ENCODE measurements at places on chromosomes 4 and X.

GRCh38 chrX:149527705-149528104 is 13.1 kb upstream of the EOLA1 start:
- DNase-seq: no peak

- DNase-seq: no peak
Observed at GRCh38 chrX:107560980-107561379, 67.3 kb upstream of the PRPS1 start.

DNA sequence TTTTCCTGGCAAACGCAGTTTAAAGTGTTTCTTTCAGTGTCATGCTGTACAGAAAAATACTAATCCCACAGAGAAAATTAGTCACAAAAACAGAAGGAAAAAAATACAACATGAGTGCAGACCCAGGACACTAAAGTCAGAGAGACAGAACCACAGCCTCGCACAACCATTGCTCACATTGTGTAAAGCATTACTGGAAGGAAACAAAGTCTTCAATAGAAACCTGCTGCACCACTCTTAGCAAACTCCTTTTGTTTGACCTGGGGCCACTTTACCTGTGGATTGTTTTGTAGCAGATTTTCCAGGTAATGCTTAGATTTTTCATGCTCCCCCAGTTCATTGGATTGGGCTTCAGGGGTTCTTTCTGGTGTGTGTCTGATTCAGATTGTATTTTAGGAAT is 131.8 kb upstream of the TMLHE start:
- no peak for DNase-seq

DNA sequence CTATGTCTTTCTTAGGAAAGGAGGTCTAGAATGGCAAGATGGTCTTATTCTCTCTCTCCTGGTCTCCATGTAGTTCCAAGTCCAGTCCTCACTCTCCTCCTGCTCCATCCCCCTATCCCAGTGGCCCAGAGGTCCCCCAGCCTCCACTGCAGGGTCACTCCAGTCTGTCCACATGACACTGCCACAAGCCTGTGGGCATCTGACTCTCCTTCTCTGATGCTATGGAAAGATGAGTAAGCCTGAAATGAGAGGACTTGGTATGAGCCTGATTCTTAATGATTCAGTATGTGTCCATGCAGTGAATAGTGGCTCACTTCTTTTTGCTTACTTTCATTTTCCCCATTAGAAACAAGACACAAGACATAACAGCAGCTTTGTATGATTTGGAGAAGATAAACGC is 516.8 kb upstream of the ADGRL3 start:
- no peak for DNase-seq

- DNase-seq: peak; percentile 4
Observed at GRCh38 chrX:119573840-119574393, 446 bp upstream of the UBE2A start.

- DNase-seq: no peak
Observed at GRCh38 chr4:189780391-189780790, 160.3 kb upstream of the FRG1 start.

- DNase-seq: no peak
Observed at GRCh38 chrX:72080150-72080549, 51.6 kb downstream of the RTL5 start.

GRCh38 chr4:6765703-6766102 is 16.8 kb upstream of the KIAA0232 start:
- no peak for DNase-seq

DNA sequence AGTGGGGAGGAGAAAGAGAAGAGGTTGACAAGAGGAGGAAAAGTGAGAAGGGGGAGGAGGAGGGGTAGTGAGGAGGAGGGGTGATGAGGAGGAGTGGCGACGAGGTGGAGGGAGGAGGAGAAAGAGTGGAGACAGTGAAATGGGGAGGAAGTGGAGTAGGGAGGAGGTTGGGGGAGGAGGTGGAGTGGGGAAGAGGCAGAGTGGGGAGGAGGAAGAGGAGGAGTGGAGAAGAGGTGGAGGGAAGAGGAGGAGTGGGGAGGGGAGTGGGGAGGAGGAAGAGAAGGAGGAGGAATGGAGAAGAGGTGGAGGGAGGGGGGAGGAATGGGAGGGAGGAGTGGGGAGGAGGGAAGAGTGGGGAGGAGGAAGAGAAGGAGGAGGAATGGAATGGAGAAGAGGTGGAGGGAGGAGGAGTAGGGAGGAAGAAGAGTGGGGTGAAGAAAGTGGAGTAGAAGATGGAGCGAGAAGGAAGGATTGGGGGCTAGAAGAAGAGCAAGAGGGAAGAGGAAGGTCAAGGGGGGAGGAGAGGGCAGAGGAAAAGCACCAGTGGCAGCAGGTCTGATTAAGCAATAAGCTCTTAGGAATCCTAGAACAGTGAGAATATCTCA is 50.0 kb upstream of the MTNR1A start:
- no peak for DNase-seq

DNA sequence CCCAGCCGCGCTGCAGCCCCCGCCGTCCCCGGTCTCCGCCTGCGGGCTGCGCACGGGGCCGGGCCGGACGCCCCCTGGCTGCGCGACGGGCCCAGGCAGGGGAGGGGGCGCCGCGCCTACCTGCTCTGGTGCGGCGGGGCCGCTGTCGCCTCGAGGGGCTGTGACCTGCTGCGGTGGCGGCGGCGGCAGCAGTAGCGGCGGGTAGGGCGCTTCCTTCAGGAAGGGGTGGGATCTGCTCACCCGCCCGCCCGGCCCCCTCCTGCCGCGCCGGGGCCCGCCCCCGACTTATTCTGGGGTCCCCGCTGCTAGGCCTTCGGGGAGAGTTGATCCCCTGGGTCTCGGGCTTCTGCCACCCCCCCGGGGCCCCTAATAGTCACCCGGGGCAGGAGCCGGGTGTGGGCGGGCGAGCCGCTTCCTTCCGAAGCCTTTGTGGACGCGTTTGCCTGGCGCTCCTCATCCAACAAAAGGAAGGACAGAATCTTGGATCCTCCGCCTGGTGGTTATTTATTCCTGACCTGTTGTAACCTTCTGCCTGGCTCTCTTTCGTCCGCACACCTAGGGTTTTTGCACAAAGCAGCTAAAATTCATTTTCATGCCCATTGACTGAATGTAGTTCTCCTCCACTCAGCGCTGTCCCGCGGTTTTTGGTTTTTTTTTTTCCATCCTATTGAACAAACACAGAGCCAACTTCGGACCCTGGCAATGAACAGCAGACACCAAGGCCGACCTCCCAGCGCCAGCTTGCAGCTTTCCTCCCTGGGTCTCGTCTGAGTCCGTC is at the start of gene TMEM150C:
TSS of gene TMEM150C (minus strand) at position 203 of the 778 bp plus-strand sequence. CDS start 57,331 bp downstream, outside the sequence.
- peak; percentile 16 for DNase-seq

- DNase-seq: no peak
Observed at GRCh38 chrX:148763896-148764295, 263.5 kb downstream of the AFF2 start.

GRCh38 chr4:70829492-70829891 is 10.2 kb downstream of the GRSF1 start:
- no peak for DNase-seq

- no peak for DNase-seq
Observed at GRCh38 chr4:118367872-118368271, 15.1 kb upstream of the PRSS12 start.

DNA sequence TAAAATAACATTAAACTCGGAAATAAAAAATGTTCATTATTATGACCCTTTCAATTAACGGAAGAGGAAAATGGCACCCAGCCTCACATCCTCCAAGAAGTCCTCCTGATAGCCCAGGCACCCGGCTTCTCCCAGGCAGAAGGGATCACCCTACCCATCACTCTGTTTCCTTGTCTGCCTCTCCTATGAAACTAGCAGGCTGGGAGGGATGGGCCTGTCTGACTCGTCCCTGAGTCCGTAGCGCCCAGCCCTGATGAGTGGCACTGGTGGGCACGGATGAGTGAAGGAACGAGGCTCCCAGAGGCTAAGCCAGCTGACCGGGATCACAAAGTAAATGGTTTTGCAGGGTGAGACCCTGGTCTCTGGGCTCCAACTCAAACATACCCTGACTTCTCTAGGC is 28.6 kb upstream of the KIAA0232 start:
- no peak for DNase-seq

DNA sequence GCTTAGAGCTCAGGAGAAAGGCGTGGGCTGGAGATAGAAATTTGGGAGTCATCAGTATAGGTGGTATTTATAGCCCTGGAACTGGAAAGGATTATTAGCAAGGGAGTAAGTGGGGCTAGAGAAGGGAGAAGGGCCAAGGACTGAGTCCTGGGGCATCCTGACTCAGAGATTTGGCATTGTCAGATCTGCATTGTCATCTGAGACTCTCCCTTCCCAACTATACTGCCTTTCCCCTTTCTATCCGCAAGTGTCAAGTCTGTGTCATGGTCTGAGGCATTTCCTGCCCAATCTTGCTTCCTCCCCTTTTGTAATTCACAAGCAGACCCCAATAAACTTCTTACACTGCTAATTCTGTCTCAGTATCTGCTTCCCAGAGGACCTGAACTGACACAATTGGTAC is 24.4 kb upstream of the SLC25A43 start:
- peak; percentile 18 for DNase-seq

- DNase-seq: no peak
Observed at GRCh38 chr4:3868211-3869173, 102.3 kb downstream of the ADRA2C start.

- no peak for DNase-seq
Observed at GRCh38 chr4:33512397-33512796, 2731.9 kb downstream of the ARAP2 start.

- DNase-seq: no peak
Observed at GRCh38 chr4:56468097-56468422, 643 bp downstream of the SRP72 start.

- no peak for DNase-seq
Observed at GRCh38 chrX:149807747-149808458, 26.2 kb downstream of the MAGEA9 start.

- no peak for DNase-seq
Observed at GRCh38 chr4:66590488-66591215, 920.4 kb upstream of the EPHA5 start.

- no peak for DNase-seq
Observed at GRCh38 chrX:108123591-108124366, 32.2 kb downstream of the ATG4A start.

GRCh38 chrX:87805829-87806490 is 288.4 kb downstream of the KLHL4 start:
- DNase-seq: no peak

- DNase-seq: no peak
Observed at GRCh38 chr4:117610706-117611308, 423.5 kb upstream of the NDST3 start.

- no peak for DNase-seq
Observed at GRCh38 chr4:6230827-6231662, 30.7 kb upstream of the JAKMIP1 start.

GRCh38 chr4:27915822-27916221 is 1055.2 kb downstream of the STIM2 start:
- DNase-seq: no peak

DNA sequence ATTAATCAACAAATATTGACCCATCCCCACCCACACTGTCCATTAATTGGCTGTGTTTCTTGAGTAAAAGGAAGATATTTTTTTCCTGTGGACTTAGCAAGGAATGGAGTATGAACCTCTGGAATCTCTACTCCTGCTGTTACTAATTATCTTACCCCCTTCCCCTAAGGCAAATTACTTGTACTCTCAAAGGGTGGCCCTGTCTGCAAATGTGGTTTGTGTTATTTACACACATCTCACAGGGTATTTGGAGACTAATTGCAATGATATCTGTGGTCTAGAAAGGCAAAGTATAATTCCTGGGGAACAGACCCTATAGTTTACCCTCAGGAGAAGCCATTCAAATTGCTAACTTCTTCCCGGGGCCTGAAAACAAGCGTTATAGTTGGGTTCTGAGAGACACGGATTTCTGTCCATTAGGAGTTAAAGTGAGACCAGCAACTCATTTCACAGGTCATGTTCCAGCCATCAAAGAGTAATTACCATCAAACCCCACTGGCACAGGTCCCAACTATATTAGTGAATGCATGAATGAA is 133.0 kb upstream of the RASGEF1B start:
- no peak for DNase-seq

- peak; percentile 85 for DNase-seq
Observed at GRCh38 chrX:153474718-153475117, 4.3 kb upstream of the HAUS7 start.

GRCh38 chrX:13087322-13088155 is 43.1 kb upstream of the FAM9C start:
- DNase-seq: no peak

- no peak for DNase-seq
Observed at GRCh38 chr4:107548211-107548905, 171.7 kb downstream of the PAPSS1 start.

DNA sequence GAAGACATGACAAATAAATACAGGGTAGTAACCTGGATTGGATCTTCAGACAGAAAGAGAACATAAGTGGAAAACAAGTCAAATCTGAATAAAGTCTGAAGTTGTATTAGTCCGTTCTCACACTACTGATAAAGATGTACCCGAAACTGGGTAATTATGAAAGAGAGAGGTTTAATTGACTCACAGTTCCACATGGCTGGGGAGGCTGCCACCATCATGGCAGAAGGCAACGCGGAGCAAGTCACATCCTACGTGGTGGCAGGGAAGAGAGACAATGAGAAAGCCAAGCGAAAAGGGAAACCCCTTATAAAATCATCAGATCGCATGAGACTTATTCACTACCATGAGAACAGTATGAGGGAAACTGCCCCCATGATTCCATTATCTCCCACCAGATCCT is 82.8 kb downstream of the USP46 start:
- DNase-seq: no peak

GRCh38 chr4:86449746-86450588 is 90.1 kb upstream of the MAPK10 start:
- no peak for DNase-seq

DNA sequence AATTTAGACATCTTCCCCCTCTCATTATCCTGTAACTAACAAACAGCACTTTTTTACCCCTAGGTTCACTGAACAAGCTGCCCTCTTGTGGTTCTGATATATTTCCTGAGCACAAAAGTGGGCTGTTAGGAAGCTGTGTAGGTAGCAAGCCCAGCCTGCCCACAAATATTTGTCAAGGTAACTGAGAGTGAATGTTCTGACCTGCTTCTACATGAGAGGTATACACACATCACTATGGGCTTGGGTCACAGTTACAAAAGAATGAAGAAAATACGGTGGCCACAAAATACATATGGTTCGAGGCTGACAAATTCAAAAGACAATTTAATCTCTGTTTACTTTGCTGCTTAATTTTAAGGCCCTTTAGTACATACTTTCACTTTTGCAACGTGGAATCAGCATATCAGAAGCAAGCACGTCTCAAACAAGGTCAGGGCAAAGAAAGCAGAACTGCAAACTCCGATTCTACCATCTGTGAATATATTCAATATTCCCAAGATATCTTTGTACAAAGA is 78.7 kb downstream of the RBM47 start:
- DNase-seq: peak; percentile 28

DNA sequence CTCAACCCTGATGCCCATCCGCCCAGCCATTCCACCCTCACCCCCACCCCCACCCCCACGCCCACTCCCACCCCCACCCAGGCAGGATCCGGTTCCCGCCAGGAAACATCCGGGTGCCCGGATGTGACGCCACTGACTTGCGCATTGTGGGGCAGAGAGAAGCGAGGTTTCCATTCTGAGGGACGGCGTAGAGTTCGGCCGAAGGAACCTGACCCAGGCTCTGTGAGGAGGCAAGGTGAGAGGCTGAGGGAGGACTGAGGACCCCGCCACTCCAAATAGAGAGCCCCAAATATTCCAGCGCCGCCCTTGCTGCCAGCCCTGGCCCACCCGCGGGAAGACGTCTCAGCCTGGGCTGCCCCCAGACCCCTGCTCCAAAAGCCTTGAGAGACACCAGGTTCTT is at the start of gene MAGEA1:
TSS of gene MAGEA1 (plus strand) at position 154 of the 400 bp plus-strand sequence. CDS start 3,106 bp downstream, outside the sequence.
- DNase-seq: no peak
